ENCODE measurements at places on chromosomes 5 and 9.

GRCh38 chr9:72165821-72166547, 16.7 kb downstream of the GDA start:
- no peak for DNase-seq

GRCh38 chr5:34587355-34588241, 68.5 kb upstream of the RAI14 start:
- peak; percentile 97 for DNase-seq

GRCh38 chr9:77616191-77616590, 31.9 kb downstream of the GNA14 start:
- no peak for DNase-seq

DNA sequence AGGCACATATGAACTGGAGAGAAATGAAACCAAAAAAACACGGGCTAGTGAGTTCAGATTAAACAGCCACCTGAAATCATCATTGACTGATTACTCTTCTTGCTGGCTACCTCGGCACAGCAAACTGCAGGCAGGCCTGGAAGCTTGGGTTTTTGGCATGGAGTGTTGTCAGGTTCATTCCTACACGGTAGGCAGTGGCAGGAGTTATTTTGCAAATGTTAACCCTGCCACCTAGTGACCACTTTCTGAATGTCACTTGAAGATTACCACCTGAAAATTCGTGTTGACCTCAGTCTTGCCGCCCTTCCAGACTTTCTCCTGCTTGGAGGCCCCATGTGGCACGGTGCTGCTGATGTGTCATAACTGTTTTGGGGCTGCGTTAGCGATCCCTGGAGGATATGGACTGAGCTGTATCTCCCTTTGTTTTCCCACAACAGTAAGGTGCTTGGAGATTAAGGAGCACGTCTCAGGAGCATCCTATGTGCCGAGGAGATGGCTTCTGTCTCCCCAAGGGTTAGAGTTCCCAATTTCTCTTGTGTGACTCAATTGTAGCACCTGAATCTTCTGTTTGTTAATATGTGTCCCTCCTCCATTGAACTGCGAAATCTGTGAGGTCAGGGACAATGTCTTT, 12.7 kb upstream of the CD180 start:
- DNase-seq: peak; percentile 67

GRCh38 chr5:9715891-9716335, 85.8 kb upstream of the TAS2R1 start:
- peak; percentile 41 for DNase-seq

DNA sequence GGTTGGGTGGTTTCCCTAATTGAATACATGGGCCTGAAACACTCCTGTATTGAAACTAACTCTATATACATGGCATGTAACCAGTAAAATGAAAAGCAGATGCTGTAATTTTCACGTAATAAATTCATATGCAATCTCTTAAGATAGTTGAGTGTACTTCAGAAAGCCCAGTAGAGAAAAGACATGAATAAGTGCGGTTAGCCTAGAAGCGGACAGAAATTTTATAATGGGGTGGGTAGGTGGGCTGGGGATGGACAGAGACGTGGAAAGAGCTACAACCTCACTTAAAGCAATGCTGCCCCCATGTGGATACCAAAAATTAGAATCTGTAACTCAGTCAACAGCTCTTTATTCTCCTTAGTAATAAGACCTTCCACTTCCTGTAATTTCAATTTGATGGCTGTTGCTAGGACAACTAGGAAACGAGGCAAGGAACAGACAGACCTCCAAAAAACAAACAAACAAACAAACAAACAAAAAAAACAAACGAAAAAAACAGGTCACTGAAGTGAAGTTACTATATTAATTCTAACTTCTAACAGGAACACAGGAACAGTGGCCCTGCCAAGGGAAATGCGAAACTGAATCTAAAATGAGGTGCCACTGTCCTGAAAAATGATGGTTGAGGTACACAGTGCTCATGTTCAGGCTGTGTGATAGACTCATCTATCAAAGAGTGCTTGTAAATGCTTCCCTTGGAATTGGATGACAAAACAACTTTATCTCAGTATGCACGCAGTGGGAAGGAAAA, 103.4 kb upstream of the GNA14 start:
- DNase-seq: peak; percentile 81

DNA sequence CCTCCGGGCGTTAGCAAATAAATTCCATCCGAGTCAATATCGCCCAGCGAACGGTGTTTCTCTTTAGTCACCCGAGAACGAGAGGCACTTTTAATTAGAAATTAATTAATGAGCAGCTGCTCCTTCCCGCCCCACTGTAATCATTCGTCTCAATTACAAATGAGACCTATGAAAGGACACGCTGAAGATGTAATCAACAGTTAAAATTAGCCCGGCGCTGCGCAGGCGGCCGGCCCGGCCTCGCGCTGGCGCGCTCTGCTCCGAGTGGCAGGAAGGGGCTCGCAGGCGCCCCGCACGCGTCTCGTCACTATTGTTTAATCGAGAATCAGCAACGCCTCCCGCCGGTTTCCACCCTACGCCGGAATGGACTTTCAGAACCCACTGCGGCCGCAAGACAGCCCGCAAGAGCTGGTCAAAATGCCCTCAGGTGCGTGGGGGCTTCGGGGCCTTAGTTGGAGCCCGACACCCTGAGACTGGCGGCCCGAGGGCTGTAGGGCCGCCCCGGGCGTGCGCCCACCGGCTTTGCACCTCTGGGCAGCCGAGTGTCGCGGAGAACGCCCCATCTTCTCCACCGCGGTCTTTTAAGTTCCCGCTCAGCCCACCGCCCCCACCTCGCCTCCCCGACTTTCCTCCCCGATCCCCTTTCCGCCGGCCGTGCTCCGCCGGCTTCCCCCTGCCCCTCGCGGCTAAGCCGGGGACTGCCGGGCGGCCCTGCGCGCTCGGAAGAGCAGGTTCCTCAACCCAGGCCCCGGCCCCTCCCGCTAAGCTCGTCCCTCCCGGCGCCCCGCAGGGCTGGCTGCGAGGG, 597 bp upstream of the IRX4 start:
- no peak for DNase-seq

GRCh38 chr5:171757853-171758535, 27.6 kb upstream of the SMIM23 start:
- DNase-seq: peak; percentile 93

GRCh38 chr9:26565118-26565517, 327.5 kb downstream of the CAAP1 start:
- DNase-seq: no peak

DNA sequence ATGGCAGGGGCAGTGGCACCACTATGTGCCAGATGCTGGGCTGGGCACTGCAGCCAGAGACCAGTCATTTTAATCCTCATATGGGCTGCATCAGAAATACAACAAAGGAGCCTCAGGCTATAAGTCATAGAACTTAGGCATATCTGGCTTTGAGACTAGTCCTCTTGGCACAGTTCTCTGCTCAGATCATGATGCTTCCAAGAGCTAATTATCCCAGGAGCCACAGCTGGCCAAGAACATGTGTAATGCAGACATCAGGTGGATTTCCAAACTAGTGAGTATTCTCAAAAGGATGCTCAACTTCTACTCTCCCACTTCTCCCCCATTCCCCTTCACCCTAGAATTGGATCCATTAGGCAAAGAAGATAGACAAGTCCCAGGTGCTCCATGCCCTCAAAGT, 562.2 kb upstream of the TRPC7 start:
- DNase-seq: no peak

Measured in amniotic epithelial cell (primary cell).